ENCODE measurements at places on chromosomes 5 and 9.

DNA sequence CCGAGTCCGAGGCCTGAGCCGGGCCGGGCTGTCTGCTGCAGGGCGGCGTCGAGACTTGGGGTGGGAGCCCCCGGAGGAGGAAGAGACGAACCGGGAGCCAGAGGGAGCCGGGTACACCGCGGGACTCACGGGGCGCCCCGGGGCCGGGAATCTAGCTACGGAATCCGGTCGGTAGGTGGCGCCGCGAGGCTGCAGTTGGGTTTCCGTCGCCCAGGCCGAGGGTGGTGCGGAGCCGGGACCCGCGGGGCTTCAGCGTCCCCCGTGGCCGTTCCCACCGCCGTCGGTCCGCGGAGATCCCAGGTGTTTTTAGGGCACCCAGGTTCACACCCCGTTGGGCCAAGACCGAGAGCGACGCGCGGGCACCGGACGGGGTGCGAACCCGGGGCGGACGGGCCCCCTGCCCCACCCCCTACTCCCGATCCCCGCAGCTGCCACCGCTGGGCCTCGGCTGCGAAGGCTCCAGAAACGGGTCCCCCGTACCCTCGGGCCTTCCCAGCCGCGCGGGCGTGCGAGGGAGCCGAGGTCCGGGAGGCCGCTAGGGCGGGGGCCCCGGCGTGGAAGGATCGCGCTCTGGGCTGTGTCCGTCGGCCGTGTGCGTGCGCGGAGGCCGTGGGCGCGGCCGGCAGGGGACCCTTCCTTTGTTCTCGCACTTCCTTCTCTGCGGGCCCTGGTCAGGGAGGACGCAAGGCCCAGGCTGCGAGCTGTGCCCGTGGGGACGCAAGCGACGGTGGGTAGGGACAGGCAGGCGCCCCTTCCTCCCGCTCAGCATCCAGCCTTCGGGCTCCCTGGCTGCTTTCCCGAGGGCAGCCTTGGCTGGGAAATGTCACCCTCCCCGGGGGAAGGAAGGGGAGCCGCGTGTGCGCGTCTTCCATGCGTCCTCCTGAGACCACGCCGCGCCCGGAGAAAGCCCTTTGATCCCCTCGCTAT lies 146.6 kb downstream of the GAPVD1 start:
- peak; percentile 82 for DNase-seq

- DNase-seq, result no peak
Observed at GRCh38 chr5:124438026-124438902, 308.2 kb downstream of the ZNF608 start.

GRCh38 chr5:139473565-139473964 lies 2.8 kb downstream of the SMIM33 start:
- no peak for DNase-seq

GRCh38 chr9:105291422-105291859 lies 47.0 kb downstream of the SLC44A1 start:
- no peak for DNase-seq

DNA sequence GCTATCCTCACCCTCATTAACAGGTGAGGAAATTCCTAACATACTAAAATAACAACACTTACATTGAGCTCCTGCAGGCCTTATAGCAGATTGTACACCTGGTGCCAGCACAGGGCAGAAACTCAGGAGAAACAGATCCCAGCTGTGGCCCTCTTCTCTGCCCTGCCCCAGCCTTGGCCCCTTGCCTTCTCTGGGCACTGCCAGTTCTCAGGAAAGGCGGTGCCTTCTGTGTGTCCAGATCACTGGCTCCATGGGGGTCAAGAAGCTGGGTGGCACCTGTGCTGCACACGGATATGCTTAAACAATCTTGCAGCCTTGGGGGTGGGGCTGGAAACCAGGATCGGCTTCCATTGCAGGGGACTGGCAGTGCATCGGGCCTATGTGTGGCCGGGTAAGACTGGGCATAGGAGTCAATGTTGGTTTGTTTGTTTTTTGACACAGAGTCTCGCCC lies 19.3 kb downstream of the KYAT1 start:
- DNase-seq, result no peak

DNA sequence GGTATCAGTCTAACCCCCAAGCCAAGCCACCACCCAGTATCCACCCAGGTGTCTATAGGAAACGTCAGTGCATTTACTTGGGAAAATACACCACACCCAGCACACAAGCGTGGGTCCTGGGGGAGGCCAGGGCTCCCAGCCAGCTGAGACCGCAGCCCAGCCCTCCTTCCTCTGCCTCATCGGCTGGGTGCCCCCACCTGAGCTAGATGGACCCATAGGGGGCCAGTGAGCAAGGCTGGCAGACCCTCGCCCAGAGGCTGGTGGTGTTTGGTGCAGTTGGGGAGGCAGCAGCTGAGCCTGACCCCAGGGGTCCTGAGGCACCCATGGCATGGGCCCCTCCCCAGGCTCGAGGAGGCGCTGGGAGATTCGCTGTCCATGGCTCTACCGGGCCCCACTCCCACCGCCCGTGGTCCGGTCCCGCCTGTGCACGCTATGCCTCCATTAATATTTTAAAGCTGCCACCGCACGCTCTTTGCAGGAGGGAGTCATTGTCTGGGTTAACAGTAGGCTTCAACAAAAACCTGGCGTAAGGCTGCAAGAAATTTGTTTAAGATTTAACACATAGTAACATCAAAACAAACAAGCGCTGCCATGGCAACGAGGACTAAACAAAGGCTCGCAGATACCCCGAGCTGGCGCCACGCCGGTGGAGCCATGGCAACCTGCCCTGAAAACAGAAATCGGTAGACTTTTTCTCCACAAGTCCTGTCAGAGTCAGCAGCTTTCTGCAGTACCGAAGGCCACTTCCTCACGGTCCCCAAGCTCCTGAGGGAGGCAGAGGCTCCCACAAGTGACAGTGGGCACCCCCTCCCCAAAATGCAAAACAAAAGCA lies 20.6 kb downstream of the TPPP start:
- peak; percentile 73 for DNase-seq

- no peak for DNase-seq
Observed at GRCh38 chr5:91591076-91591475, 208.0 kb upstream of the ARRDC3 start.

GRCh38 chr9:130606887-130607600 lies 27.7 kb downstream of the FUBP3 start:
- DNase-seq, result no peak

GRCh38 chr9:7436754-7437153 lies 362.8 kb downstream of the DMAC1 start:
- DNase-seq, result no peak

DNA sequence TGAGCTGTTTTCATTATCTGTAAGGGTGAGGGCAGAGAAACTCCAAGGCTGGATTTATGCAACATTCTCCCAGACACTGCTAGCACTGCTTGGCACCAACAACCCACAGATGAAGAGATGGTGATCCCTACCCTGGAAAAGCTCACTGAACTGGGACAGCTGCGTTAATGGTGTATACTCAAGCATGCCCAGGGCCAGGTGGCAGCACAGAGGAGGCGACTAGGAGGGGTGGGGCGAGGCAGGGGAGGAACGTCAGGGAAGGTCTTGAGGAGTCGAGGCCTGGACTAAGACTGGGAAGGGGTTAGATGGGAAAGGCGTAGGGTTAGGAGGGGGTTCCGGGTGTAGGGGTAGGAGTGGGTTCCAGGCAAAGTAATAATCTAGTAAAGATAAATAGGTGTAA lies 73.1 kb upstream of the TBC1D9B start:
- DNase-seq, result no peak

DNA sequence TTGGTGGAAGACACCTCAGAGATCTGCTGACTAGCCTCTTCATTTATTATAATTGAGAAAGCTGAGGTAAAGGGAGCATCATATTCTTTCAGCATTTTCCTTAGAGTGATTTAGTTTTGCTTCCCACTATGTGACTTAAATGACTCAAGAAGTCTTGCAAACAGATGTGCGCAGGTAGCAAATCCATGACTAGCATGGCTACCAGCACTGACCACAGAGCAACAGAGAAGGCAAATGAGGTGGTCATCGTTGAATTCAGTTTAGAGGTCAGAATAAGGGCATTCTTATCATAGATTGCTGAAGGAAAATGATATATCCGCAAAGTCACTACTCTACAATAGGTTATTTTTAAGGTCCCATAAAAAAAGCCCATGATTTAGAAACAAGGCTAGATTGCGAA lies 162.2 kb downstream of the PIK3R1 start:
- no peak for DNase-seq

GRCh38 chr9:112917987-112918362 lies 27.3 kb upstream of the SLC46A2 start:
- no peak for DNase-seq

- DNase-seq, result no peak
Observed at GRCh38 chr5:141635646-141636045, 1.0 kb downstream of the HDAC3 start.

- no peak for DNase-seq
Observed at GRCh38 chr9:16245756-16246440, 624.6 kb downstream of the BNC2 start.

DNA sequence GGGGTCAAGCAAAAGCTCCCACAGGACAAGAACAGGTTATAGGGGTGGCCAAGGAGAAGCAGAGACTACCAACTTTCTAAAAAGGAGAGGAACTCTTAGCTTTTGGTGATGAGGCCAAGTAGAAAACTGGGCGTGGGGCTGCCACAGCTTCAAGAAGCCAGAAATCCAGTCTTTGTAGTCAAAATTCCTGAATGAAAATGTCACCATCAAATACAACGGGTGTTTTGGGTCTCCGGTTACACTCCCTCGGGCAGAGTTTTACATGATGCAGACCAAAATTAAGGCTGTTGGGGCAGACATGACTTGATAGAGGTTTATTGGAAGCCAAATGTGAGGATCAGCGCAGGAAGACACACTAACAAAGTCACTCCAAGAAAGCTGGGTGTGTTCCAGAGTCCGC lies 29.4 kb upstream of the N4BP3 start:
- DNase-seq, result no peak

GRCh38 chr5:13439430-13439829 lies 505.1 kb downstream of the DNAH5 start:
- no peak for DNase-seq

Measured in stimulated activated CD4-positive, alpha-beta T cell treated with anti-CD3 and anti-CD28 coated beads, Interleukin-4, amount 100 ng/mL, for 24 hours (primary cell).